Right lung (tissue), 10 donors: ENCODE measurements at places on chromosomes 13 and 19. TPM values are rescaled to one million over a fixed set of nuclear protein-coding genes. Genes with fewer than 3 reads are reported as not detected.

The KIR2DL3 gene
- polyA plus RNA-seq, result 0.18 TPM

The LIM2 gene
- polyA plus RNA-seq, result not detected

The GJB2 gene
- 0.66 TPM for polyA plus RNA-seq

The USHBP1 gene
- 9.2 TPM for polyA plus RNA-seq

The KIR2DL4 gene
- polyA plus RNA-seq, result not detected

The MCEMP1 gene
- 0.25 TPM for polyA plus RNA-seq

The TMEM272 gene
- 0.12 TPM for polyA plus RNA-seq

The MBD3L2 gene
- not detected for polyA plus RNA-seq

The SGCG gene
- polyA plus RNA-seq, result 13.1 TPM

The ZNF132 gene
- 7.8 TPM for polyA plus RNA-seq

The CCDC8 gene
- polyA plus RNA-seq, result 45.7 TPM

The TSEN34 gene
- 35.0 TPM for polyA plus RNA-seq

The DENND1C gene
- 14.6 TPM for polyA plus RNA-seq

The LYPD5 gene
- 0.46 TPM for polyA plus RNA-seq

The S1PR5 gene
- 0.65 TPM for polyA plus RNA-seq

The NEK5 gene
- polyA plus RNA-seq, result 5.5 TPM

The MEIS3 gene
- polyA plus RNA-seq, result 27.4 TPM

The CERS1 gene
- polyA plus RNA-seq, result 3.7 TPM

The TNNI3 gene
- 0.39 TPM for polyA plus RNA-seq

The TICAM1 gene
- 7.7 TPM for polyA plus RNA-seq

The DKKL1 gene
- polyA plus RNA-seq, result 3.3 TPM

The TMEM86B gene
- polyA plus RNA-seq, result 3.4 TPM

The CD37 gene
- polyA plus RNA-seq, result 35.1 TPM

The KASH5 gene
- polyA plus RNA-seq, result not detected

The ANO8 gene
- polyA plus RNA-seq, result 8.7 TPM

The ADGRE1 gene
- polyA plus RNA-seq, result 0.12 TPM

The PNMA8A gene
- polyA plus RNA-seq, result 15.8 TPM

The KLK12 gene
- 0.59 TPM for polyA plus RNA-seq

The ZNF626 gene
- polyA plus RNA-seq, result 26.8 TPM

The TUBA3C gene
- polyA plus RNA-seq, result not detected

The PBX4 gene
- polyA plus RNA-seq, result 18.5 TPM

The MAP2K2 gene
- polyA plus RNA-seq, result 81.0 TPM

The ODAD3 gene
- polyA plus RNA-seq, result 0.59 TPM
